NCI-H345 (cell line): ENCODE measurements at places on chromosomes 12 and 14.

DNA sequence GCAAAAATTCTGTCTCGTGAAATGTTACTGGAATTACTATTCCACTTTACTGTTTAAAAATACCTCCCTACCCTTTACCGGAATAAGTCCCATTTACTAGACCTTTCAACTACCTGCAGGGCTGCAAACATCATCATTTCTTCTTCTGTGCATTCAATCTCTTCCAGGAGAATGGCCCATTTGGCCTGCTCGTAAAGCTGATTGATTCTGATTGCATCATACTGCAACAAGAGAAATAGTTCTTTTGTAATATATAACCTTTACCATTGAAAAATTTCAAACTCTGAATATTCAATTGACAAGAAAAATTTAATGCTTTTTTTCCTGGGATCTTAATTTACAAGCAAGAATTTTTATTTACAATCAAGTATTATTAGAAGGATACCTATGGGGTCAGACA lies 72.4 kb downstream of the FERMT2 start:
- no peak for DNase-seq

DNA sequence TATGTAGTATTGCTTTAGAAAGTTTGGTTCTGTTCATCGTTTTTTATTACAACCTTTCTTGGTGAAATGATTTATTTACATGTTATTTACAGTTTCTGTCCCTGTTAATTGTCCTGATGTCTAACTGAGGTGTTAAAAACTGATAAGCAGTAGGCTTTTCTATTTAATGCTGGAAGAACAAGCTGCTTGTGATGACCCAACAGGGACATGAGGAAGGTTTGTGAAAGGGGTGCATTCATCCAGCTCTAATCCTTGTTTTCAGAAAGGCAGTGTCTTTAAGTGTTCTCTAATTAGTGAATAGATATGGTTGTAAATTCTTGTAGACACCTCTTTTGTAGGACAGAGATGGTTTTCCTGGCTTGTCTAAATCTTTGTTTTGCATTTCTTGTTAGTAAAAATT lies 191.4 kb downstream of the FOXA1 start:
- DNase-seq = no peak

- DNase-seq = no peak
Observed at GRCh38 chr12:93714382-93714781, 37.2 kb downstream of the CRADD start.

GRCh38 chr12:30785630-30786029 lies 30.9 kb upstream of the CAPRIN2 start:
- DNase-seq = no peak

GRCh38 chr12:41433460-41433859 lies 245.3 kb downstream of the PDZRN4 start:
- DNase-seq = no peak

DNA sequence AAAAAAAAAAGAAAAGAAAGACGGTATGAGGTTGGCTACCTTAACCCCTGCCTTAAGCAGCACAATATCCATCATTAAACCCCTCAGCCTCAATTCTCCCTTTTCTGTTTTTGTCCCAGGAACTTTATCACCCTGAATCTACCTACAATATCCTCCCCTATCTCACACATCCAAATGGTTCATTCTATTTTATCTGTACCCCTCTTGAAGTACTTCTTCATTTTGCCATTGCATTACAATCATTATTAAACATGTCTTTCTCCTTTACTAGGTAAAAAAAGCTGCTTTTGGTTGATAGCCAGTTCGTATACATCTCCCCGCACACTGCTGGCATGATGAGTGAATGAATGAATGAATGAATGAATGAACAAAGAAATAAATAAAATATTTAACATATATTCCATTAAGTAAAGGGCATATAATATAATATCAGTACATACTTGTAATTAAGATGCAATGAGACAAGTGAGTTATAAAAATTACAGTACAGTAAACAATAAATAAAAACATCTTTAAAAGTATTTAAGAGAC lies 364 bp upstream of the GPR65 start:
- DNase-seq = no peak

DNA sequence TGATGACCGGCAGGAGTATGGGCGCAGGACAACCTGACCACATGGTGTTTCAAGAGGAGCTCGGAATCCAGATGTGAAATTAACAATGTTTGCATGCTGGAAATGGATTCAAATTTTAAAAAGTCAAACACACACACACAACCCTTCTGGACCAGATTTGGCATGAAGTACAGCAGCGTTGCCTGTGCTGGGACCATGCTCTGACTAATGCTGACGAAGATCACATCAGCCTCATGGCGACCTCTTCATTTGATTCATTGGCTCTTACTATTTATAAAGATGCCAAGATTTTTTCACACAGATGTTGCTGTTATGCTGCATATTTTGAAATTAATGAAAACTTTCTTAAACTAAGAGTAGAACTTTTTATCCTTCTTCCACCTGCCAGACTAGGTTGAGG lies 926.6 kb upstream of the TMEM132C start:
- DNase-seq = no peak

DNA sequence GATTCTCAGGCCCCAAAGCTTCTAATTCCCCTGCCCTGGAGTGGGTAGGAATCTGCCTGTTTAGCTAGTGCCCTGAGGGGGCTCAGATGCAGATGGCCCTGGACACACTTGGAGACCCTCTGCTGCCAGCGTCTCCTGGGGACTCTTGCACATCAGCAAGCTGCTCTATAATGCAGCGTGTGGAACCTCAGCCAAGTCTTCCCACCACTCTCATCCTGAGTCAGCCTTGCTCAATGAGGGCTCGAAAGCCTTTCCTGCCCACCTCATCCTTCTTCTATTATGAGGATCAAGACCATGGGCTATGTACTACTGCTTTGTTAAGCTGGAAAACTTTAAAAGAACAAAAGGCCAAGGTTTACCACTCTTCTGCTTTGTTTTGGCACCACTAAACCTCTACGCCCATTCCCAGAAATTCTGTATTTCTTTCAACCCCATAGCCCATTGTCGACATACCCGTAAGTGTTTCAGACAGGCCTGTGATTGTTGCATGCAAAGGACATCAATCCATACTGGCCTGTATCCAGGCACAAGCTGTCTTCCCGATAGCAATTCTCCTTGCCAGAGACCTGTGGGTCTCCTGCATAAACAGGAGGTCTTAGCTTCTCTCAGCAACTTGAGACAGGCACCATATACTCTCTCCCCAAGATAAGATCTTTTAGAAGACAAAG lies 246.9 kb downstream of the DPF3 start:
- DNase-seq = no peak

DNA sequence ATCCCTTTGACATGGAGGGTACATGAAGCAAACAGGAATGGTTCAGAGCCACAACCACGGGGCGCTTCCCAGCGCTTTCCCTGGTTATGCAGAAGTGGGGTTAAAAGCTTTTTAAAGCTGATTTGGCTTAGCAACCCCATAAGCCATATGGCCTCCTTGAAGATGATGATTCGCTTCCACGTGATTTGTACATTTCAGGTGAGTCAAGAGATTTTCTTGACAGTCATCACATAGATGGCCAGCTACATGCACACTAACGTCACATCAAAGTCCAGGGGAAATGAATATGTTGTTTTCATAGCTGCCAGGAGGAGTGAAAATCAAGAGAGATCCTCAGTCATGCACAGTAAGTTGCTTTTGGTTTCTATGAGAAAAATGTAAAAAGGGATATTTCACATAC lies 309.7 kb downstream of the TMEM132D start:
- DNase-seq = no peak

DNA sequence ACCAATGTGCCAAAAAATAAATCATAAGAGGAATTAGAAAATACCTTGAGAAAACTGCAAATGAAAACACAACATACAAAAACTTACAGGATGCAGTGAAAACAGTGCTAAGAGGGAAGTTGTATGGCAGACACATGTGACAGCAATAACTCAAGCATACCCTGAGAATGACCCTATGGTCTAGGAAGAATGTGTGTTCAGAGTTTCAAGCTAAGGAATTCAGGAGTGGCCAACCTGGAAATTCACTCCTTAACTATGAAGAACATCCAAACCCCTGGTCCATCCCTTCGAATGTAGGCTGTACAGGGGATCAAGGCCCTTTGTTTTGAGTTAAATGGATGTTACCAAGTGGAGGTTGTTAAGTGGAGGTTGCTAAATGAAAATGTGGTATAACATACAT lies 16.7 kb upstream of the TTC9 start:
- no peak for DNase-seq

DNA sequence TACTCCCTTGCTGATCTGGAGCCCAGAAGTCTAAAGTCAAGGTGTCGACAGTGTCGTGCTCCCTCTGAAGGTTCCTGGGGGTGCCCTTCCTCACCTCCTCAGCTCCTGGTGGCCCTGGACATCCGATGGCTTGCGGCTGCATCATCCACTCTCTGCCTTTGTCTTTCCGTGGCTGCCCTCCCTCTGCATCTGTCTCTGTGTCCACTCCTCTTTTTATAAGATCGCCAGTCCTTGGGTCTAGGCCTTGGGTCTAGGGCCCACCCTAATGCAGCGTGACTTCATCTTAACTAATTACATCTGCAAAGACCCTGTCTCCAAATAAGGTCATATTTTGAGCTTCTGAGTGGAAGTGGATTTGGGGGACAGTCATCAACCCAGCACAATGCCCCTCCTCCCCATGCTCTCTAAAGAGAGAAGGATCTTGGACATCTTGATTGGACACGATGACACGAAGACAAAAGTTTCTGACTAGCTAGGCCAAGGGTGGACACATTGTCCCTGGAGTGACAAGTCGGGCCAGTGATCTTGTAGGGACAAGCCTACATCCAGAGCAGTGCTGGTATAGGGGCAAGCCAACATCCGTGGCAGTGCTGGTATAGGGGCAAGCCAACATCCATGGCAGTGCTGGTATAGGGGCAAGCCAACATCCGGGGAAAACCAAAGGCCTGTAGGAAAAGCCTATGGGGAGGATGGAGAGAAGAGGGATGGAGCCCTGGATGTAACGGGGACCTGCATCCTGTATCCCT lies 93.9 kb upstream of the DIO3 start:
- DNase-seq = no peak

- no peak for DNase-seq
Observed at GRCh38 chr14:79597566-79597965, 613.7 kb downstream of the DIO2 start.

DNA sequence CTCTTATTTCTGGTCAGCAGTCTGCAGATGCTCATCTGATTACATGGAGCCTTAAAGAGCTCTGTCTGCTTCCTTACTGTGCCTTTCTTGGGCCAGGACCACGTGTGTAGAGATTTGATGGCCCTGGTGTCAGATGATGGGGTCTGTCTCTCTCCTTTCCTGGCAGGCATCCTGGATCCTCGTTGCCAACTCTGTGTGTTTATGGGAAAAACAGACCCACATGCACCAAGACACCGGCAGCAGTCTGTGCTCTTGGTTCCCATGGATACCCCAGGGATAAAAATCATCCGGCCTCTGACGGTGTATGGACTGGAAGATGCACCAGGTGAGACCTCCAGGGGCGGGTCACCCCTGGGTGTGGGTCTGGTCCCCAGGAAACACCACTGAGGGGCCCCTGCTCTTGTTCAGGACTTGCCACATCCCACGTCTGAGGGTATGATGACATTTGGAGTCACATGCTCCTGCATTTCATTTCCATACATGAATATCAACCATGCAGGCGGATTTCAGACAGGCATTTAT lies 18.5 kb upstream of the ALDH2 start:
- DNase-seq = no peak

DNA sequence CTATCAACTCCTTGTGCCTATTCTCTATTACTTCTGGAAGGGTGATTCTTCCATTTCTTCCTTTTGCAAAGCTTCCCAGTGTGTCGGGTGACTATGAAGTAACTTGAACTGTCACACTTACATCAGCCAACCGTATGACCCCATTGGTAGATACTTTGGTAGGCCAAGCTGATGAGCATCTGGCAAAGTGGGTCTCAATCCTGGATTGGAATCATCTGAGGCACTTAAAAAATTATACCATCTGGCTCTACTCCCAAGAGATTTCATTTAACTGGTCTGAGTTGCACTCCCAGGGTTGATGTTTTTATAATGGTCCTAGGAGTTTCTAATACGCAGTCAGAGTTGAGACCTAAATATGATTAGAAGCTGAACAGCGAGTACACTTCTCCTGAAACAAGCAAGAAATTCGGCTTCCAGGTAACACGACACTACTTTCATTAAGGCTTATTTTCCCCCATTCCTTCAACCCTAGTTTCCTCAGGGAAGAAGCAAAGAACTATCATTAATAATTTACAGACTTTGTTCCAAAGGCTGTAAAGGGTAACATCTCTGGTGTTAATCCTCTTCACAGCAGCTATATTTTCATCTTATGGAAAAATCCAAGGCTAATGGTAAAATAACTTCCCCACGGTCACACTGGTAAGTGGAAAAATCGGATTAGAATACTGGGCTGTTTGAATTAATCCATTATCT lies 76.8 kb downstream of the PDE6H start:
- DNase-seq = no peak

- no peak for DNase-seq
Observed at GRCh38 chr12:65958456-65958855, 134.2 kb downstream of the HMGA2 start.

- DNase-seq = no peak
Observed at GRCh38 chr14:63436286-63437098, 106.7 kb downstream of the PPP2R5E start.

DNA sequence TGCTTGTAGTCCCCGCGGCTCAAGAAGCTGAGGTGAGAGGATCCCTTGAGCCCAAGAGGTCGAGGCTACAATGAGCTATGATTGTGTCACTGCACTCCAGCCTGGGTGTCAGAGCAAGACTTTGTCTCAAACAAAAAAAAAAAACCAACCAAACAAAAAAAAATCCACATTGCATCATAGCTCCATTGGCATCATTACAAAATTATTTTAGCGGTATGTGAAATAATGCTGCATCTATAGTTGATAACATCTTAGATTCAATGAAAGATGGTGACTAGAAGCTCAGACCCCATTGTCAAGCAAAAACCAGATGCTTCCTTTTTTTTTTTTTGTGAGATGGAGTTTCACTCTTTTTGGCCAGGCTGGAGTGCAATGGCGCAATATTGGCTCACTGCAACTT lies 14.8 kb upstream of the PTHLH start:
- DNase-seq = no peak

DNA sequence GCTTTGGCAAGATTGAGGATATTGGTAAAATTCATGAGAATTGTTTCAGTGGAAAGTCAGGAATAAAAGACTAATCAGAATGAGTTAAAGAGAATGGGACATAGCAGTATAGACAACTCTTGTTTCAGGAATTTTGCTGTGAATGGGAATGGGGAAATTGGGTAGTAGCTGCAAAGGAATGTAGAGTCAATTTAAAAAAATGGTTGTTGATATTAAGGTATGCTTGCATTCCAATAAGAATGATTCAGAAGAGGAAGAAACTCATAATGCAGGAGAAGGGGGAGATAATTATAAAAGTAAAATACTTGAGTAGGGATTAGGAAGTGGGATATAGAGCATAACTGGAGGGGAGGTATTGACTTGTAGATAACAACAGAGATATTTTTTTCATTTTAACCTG lies 40.7 kb downstream of the MNAT1 start:
- DNase-seq = no peak

GRCh38 chr12:49615725-49616124 lies 7.6 kb upstream of the PRPF40B start:
- DNase-seq = no peak

DNA sequence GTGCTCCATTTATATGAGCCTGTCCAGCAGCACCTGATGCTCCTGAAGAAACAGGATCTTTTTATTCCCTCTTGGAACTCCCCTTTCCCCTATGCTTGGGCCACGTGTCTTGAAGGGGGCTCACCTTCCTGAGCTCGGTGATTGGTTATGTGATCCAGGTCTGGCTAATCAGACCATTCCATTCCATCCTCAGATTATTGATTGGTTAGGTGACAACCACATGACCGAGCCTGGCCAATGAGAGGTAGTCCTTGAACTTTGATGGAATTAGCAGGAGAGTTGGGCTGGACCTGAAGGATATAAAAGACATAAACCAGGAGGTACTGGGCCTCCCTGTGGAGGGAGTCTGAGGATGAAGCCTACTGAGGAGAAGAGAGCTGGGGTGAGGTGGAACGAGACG lies 216.6 kb upstream of the LHX5 start:
- no peak for DNase-seq
